ENCODE measurements at places on chromosomes 12 and 14.

DNA sequence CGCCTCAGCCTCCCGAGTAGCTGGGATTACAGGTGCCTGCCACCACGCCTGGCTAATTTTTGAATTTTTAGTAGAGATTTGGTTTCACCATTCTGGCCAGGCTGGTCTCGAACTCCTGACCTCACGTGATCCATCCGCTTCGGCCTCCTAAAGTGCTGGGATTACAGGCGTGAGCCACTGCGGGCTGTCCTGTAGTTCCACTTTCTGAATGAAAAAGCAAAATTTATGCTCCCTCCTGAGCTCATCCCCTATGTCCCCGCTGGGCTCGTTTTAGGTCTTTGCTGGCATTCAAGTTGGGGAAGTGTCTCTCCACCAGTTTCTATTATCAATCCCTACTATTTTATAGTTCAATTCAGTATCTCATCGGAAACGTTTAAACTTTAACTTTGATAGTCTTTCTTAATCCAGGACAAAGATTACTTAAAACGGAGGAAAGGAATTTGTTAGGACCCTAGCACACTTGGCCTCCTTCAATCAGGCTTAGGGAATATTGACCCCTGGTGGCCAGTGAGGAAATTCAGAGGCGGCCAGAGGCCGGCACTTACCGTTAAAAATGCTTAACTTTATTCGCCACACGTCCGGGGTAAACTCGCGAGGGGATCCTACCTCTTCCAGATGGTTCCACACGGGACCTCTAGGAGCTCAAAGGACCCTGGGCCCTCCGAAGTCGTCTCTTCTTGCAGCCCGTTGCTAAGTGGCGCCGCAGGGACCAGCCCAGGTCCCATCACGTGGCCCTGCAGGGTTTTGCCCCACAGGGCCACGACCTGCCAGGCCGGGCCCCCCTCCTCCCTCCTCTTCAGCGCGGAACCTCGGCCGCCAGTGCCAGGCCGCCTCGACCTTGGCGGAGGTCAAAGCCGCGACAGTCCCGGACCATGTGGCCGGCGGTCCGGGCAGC, 11.4 kb upstream of the DNAL1 start:
- peak; percentile 85 for DNase-seq

DNA sequence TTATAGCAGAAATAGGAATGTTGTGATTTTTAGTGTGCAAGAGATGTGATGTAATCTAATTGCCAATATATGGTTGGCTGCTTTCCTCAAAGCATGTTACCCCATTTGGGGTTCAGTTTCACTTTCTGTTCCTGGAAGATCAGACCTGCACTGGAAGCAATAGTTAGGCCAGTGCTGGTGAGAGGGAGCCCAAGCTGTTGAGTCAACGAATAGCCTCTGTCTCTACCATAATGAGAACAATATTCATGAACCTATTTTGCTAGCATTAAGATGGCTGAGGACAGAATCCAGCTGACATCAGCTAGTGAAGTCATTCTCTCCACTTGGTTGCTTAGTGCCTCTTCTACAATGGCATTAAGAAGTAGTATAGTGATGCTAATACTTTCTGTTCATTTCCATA, 379.9 kb upstream of the DCN start:
- no peak for DNase-seq

DNA sequence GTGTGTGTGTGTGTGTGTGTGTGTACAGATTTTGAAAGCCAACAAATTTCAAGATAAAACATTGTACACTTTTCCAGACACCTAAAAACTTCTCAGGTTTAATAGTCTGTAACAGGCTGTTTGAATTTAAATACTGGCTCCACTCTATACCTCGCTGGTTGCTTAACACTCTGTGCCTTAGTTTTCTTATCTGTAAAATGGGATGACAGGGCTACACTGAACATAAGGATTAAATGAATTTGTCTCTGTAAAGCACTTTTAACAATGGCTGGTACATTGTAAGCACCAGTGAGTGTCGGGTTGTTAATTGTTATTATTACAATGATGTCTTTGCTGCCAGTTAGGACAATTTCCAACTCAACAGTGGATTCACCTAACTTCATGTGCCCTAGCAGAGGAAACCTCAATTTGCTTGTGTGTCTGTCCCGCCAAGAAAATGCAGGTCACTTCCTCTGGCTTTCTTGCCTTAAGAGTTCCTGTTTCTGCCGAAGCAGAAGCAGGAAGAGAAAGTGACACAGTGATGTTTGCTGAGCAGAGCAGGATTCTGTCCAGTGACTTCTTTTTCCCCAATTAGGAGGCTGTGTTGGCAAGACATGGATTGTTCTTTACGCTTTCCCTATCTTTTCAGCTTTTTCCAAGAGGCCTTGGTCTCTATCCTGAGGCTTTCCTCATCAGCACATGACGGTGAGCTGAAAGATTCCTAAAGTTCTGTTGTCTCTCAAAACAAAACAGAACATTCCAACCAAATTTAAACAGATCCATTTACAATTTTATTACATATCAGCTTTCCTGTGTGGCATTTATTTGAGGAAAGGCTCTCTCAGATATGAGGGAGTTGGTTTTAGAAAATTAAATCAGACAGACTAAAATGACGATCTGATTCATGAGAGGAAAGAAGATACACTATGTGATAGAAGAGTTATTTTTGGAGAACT, 154.1 kb upstream of the ATP2B1 start:
- DNase-seq, result no peak

GRCh38 chr12:61896436-61896835, 363.8 kb upstream of the USP15 start:
- no peak for DNase-seq

GRCh38 chr12:27198036-27198435, 46.0 kb upstream of the STK38L start:
- peak; percentile 80 for DNase-seq

DNA sequence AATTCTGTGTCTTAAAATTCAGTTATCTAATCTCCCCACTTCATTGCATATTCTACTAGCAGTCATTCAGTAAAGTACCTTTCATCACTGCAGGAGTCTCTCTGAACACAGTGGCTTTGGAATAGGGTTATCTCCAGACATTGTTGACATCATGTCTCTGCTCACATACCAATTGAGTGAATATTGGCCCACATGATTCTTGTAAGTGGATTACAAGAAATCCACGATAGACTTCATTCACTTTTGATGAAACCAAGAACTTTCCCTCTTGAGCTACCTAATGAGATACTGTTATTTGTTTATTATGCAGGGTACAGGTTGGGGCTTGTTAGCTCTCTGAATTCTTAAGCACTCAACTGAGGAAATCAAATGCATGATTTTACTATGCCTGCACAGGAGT, 284.9 kb downstream of the RAD51B start:
- peak; percentile 91 for DNase-seq

GRCh38 chr12:25818596-25819390, 139.7 kb upstream of the RASSF8 start:
- DNase-seq, result no peak

GRCh38 chr12:93776581-93777018, 99.4 kb downstream of the CRADD start:
- peak; percentile 73 for DNase-seq

DNA sequence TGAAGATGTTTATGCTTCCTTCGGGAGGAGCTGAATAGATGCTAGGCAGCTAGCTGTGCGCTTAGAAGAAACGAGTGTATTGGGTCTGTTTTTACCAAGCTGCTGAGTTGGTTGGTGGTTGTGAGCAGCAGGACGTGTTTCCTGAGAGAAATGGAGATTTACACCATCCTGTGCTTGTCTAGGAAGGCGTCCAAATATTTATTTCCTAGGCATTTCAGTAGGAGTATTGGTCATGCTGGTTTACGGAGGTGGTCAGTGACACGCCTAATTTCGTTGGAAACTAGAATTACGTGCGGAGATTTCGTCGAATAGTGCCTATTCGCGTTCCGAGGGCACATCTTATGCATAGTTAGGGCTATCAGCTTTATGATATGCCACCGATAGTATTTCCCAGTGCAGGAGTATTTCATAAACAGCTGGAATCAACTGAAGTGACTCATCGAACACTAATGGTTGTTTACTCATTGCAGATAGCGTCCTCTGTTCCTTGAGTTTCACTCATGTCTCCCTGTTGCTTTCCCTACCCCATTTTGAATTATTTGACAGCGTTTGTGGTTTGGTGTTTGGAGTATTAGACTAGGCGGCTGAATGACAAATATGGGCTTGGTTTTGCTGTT, 780 bp downstream of the TBC1D15 start:
- peak; percentile 67 for DNase-seq

DNA sequence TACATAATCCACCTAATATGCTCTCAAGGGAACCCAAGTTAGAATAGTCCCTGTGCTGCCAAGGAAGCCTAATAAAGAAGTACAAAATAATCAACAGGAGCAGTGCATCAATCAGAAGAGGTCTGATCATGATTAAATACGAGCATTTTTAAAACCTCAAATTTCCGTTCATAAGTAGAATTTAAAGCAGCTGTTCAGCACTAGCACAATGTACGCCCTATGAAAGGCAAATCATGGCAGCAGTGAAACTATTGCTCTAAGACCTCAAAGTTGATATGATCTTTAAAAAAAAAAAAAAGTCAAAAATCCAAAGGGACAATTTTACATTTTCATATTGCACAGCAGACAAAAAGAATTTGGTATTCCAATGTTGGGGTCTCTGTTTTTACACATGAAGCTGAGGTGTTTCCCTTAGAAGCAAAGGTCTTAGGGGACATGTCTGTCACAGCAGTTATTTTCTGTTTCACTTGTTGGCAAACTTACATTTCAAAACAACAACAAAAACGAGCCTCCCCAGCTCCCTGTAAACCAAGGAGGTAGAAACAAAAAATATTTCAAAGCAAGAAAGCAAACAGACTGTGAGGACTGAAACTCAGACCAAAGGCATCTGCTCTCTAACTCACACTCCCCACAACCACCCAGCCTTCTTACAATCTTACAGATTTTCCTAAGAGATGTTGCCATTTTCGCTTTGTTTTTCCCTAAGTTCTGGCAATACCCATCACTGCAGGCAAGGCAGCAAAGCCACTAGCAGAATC, 28.2 kb downstream of the SOX5 start:
- peak; percentile 57 for DNase-seq

DNA sequence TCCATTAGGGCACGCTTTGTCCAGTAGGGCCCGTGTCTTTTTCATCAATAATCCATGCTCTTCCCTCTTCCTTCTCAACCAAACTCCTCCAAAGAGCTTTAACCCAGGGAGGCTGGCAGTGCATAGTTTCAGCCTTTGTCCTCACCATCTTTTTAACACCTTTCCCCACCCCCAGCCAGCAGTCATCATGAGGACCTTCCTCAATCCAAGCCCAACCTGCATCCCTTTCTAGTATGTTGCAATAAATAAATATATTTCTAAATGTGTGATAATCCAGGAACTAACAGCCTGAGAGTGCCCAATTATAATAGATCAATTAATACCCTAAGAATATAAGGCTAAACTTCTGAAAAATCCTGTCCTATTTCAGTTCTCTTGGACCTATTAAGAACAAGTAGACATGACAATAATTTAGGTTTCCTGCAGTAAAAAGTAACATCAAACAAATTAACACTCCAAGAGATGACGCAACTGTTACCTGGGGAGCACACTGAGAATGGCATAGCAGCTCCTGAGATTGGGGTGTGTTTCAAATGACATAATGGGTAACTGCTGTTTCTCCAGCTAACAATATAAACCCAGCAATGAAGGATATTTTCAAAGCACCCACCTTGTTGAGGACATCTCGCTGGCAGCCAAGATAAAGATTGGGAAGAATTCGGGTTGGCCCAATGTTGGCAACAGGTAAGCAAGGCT, 62.6 kb downstream of the DUSP16 start:
- no peak for DNase-seq

- peak; percentile 10 for DNase-seq
Observed at GRCh38 chr12:82414044-82414443, 55.7 kb downstream of the METTL25 start.
